ENCODE measurements at places on chromosomes 11 and 22.
A peak's percentile ranks its signal among the peaks of the same experiment; 100 is the strongest.

DNA sequence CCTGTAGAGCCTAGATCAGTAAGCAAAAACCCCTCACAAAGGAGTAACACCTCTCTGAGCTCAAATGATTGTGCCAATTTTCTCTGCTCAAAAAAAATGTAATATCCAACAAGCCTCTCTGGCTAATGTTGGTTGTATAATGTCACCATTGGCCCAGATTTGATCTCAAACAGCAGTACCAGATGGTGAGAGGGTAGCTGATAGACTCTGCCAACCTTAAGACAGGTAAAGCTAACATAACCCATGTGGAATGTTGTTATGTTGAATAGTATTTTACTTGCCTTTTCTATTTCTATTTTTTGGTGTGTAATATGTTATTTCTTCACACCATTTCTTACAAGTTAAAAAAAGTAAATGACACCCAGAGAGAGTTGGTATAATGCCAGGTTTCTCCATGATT lies 166.7 kb upstream of the GUCY1A2 start:
- no peak overlapping the region for H3K4me3 ChIP-seq
- H3K27ac ChIP-seq = no peak overlapping the region
- no peaks in the 10 kb centered on the region for H3K27me3 ChIP-seq
- DNase-seq = no peak

- no peaks in the 10 kb centered on the region for H3K36me3 ChIP-seq
- H3K27me3 ChIP-seq = no peaks in the 10 kb centered on the region
- peak; percentile 15 for DNase-seq
- H3K4me3 ChIP-seq = no peak overlapping the region
Observed at GRCh38 chr11:44776551-44777208, 49.9 kb downstream of the TSPAN18 start.

DNA sequence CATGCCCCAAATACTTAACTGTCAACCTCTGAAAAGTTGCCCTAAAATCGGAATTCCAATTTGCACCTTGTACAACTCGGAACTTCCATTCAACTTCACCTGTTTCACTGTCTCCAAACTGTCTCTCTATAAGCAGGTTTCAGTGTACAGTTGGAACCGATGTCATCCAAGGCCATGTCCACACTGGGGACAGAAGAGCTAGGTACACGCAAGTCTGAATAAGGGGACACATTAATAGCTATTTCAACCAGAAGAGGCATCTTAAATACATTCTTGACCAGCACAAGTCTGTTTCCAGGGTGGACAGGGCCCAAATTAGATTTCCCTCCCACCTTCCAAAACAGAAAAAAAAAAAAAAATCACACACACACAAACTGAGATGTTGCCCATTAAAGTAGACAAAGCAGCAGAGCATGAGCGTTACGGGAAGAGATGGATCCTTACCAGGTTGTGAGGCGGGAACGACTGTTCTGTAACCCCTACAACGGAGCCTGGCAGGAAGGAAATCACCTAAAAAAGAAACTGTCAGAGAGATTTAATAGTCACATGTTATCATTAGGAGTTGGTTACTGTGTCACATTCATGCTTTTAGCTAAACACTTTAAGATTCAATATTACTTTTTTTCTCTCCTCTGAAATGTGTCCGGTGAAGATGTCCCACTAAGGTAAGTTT lies 1.7 kb downstream of the CREBZF start:
- peak overlapping the region; percentile 98 for H3K4me3 ChIP-seq
- no peak overlapping the region for H3K27ac ChIP-seq
- no peaks in the 10 kb centered on the region for H3K4me1 ChIP-seq
- H3K27me3 ChIP-seq = no peaks in the 10 kb centered on the region

GRCh38 chr11:1656061-1656441 lies 26.5 kb downstream of the KRTAP5-5 start:
- no peaks in the 10 kb centered on the region for H3K27me3 ChIP-seq
- no peak overlapping the region for H3K4me3 ChIP-seq

DNA sequence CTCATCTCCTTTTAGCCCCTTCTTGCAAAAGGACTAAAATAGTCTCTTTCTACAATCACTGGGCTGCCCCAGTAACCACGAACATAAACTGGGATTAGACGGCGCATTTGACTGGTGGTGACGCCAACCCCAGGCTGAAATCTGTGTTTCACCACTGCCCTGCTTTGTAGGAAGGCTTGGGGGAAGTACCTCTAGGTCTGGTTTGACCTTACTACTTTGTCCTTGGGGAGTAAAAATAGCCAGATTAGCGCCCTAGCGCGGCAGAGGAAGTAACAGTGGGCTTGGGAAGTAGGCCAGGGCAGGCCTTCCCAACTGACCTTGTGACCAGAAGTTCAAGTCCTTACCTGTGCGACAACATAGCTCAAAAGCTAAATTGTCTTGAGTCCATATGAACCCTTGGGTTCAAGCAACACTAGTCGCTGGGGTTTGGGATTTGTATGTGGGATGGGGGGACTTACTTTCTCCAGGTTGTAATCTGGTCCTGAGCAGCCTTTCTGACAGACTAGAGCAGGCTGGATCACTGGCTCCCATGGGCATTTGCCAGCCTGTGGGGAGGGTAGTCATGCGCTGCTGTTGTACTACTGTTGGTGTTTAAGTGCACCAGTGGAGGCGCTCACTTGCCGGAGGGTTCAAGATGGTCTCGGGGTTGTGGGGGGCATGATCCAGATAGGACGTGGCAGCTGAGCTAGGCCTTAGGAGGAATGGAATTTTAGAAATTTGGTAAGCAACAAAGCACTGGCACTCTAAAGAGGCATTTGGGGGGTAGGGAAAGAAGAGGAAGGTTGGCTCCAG lies 953 bp upstream of the PACS1 start:
- H3K4me1 ChIP-seq = no peaks in the 10 kb centered on the region
- H3K4me3 ChIP-seq = peak overlapping the region; percentile 66
- no peak for DNase-seq
- peak overlapping the region; percentile 25 for H3K27ac ChIP-seq

GRCh38 chr11:83459798-83460197 lies 173.6 kb upstream of the CCDC90B start:
- no peak overlapping the region for H3K4me3 ChIP-seq
- H3K4me1 ChIP-seq = peaks cover 2% of the 10 kb centered on the region
- H3K27me3 ChIP-seq = no peaks in the 10 kb centered on the region
- no peak overlapping the region for H3K27ac ChIP-seq

GRCh38 chr22:47192651-47193437 lies 430.4 kb downstream of the TBC1D22A start:
- H3K36me3 ChIP-seq = no peaks in the 10 kb centered on the region
- H3K4me1 ChIP-seq = no peaks in the 10 kb centered on the region
- H3K4me3 ChIP-seq = no peak overlapping the region
- no peak overlapping the region for H3K27ac ChIP-seq

DNA sequence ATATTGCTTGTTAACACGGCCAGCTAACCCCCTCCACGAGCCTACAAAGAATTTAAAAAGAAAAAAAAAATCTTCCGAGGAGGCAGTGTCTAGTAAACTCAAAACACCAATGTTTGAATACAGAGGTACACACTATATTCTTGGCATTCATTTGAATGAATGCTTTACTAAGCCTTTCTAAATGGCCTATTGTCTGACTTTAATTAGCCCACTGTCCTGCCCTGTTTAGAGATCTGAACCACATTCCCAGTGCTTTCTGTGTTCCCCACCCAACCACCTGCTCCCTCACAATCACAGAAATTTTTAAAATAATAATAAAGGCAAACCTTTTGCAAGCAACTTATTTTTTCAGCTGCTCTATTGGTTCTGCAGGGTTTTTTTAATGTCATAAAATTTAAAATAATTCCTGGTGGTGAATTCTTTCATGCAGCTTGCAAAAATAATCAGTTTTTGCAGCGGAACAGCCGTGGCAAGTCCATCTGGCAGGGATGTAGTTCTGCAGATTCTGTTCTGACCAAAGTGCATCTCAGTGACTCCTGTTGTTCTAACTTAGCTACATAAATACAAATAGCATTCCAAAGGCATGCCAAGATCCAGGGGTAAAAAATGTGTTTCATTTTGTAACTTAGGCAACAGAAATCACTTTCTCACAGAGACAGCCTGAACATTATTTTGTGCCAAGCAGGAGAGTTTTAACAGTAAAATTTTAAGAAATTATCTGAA lies 23.8 kb downstream of the POU2AF2 start:
- H3K4me3 ChIP-seq = no peak overlapping the region
- no peaks in the 10 kb centered on the region for H3K36me3 ChIP-seq
- no peaks in the 10 kb centered on the region for H3K4me1 ChIP-seq
- no peak overlapping the region for H3K27ac ChIP-seq
- DNase-seq = no peak

- H3K27me3 ChIP-seq = no peaks in the 10 kb centered on the region
- no peaks in the 10 kb centered on the region for H3K36me3 ChIP-seq
- H3K27ac ChIP-seq = no peak overlapping the region
Observed at GRCh38 chr11:93869830-93870229, 19.4 kb upstream of the VSTM5 start.

Measured in H9 (cell line).